Foreskin keratinocyte (primary cell): ENCODE measurements at places on chromosomes 7 and 10. TPM values are rescaled to one million over a fixed set of nuclear protein-coding genes. Genes with fewer than 3 reads are reported as not detected.

DNA sequence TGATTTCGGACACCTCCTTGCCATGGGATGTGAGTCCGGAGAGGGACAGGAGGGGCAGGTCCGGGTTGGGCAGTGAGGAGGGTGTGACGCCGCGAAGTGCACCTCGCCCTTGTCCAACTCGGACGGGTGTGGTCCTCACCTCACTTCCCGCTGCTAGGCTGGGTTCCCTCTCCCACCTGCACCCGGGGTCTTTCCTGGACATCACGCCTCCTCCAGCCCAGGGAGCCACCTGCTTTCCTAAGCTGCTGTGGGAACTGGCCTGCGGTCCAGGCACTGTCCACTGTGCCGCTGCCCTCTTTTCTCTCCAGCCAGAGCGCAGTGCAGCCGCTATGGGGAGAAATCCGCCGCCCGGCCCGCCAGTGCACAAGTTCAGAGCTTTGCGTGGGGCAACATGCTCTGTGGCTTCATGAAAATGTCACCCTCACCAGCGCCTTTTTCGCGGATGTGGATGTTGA is 45.0 kb upstream of the ZNF716 start:
- no peak for DNase-seq

- DNase-seq, result no peak
Measured at GRCh38 chr10:83816942-83817341, 322.4 kb upstream of the GHITM start.

CADPS2 gene
- 0.28 and 1.0 TPM in 2 replicates for total RNA-seq

DNA sequence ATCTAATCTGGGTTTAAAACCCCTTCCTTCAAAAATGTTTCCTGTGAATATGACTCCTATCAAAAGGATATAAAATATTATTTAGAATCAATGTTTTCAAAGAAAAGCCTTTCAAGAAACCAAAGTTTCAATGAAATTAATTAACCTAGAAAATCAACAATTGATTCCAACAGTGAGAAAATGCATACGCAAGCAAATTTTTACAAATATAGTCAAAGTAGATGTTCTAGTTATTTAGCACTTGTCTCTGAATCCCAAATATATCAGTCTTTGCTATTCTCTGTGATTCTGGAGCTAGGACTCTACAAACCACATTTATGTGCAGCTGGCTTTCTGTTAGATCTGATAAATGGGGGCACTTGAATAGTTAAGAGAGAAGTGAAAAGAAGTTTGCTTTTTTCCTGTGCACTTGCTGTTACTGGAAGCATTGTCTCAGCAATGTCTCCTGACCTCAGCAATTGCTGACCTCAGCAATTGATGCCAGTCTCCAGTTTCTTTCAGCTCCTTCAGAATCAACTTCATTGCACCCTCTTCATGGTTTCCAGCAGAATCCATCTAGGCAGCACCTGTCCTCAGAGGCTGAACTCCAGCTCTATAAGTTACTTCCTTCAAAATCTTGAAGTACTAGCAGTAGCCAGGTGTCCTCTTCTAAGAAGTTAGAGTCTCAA is 879.9 kb upstream of the LRRN3 start:
- no peak for DNase-seq

GRCh38 chr7:116661865-116662264 is 10.1 kb upstream of the MET start:
- no peak for DNase-seq

SVIL gene
- total RNA-seq, result 26.9 and 27.1 TPM in 2 replicates

EN2 gene
- not detected in 2 replicates for total RNA-seq

DNA sequence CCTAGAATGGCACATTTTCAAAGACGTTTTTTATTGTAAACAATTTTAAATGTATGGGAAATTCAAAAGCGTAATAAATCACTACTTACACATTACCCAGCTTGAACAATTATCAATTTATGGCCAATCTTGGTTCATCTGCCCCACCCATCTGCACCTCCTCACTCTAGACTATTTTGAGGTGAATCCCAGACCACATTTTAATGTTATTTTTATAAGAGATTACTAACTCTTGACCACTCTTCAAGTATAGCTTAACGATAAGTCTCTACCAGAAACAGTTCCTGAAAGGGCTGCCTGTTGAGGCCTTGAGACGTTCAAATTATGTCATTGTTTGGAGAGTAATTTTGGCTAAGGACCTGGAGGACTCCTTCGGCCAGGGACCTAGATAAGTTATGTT is 33.2 kb downstream of the ECHDC3 start:
- no peak for DNase-seq

DNA sequence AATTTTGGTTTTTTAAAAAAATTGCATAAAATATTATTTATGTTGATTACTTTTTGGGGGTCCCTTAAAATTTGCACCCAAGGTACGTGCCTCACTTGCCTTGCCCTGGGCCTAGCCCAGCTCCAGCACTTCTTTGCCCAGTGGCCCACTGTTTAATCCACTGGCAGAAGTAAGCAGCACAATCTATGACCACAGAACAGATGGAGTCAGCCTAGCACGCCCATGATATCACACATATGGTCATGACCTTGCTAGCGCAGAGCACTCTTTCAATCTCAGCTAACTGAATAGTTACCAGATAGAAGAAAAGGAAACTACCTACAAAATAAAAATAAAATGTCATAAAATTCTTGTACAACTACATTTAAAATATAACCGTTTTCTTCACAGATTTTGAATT is 5.6 kb downstream of the OGA start:
- DNase-seq, result no peak

PNPLA8 gene
- 16.5 and 17.4 TPM in 2 replicates for total RNA-seq

DNA sequence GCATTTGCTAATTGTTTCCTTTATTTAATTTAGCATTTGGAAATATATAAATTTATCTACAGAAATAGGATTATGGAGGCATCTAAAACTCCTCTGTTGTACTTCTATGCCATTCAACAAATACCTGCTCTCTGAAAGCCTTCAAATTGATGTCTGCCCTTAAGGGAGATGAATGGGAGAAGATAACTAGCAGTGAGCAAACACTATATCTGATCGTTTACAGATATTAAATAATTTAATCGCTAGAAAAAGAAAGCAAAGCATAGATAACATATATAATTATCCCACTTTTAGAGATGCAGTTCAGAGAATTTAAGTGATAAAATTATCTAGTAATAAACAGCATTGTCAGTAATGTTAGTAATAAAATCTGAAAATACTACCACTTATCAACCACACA is 524.9 kb downstream of the NRG3 start:
- DNase-seq, result no peak

RAPGEF5 gene
- total RNA-seq, result 2.5 and 3.4 TPM in 2 replicates

- peak; percentile 26 for DNase-seq
Measured at GRCh38 chr7:4794591-4795350, 19.3 kb downstream of the AP5Z1 start.

DNA sequence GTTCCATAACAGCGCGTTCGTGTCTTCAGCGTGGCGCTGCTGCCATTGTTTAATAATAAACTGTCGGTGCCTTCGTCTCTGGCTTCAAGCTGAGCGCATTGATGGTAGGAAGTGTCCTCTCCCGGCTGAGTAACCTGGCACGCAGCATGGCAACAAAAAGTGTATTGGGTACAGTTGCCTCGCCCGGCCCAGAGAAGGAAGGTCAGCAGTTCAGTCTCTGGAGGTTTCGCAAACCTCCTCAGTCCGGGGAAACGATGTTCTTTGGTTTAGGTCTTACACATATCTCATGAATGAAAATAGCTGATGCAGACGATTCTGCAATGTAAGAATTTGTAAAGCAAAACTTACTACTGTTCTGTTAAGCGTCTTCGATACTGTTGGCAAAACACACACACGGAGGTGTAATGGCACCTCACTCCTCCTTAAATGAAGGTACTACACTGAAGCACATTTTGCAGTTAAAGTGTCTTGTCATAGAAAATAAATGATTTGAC is 739 bp upstream of the CCDC186 start:
- DNase-seq, result peak; percentile 47

FRMPD2 gene
- not detected in 2 replicates for total RNA-seq
